ENCODE measurements at places on chromosomes 7 and 10.

GRCh38 chr10:18157881-18158280 lies 17.7 kb downstream of the CACNB2 start:
- DNase-seq, result no peak

GRCh38 chr7:15033039-15033438 lies 130.5 kb upstream of the DGKB start:
- no peak for DNase-seq

- DNase-seq, result no peak
Observed at GRCh38 chr7:49060743-49061142, 136.4 kb downstream of the CDC14C start.

GRCh38 chr10:74544106-74544505 lies 282.3 kb upstream of the KAT6B start:
- no peak for DNase-seq

- peak; percentile 11 for DNase-seq
Observed at GRCh38 chr10:69957886-69958555, 94.6 kb upstream of the MACROH2A2 start.

- no peak for DNase-seq
Observed at GRCh38 chr10:114615600-114616007, 42.5 kb downstream of the ABLIM1 start.

- no peak for DNase-seq
Observed at GRCh38 chr7:116770941-116771340, 91.4 kb upstream of the CAPZA2 start.

DNA sequence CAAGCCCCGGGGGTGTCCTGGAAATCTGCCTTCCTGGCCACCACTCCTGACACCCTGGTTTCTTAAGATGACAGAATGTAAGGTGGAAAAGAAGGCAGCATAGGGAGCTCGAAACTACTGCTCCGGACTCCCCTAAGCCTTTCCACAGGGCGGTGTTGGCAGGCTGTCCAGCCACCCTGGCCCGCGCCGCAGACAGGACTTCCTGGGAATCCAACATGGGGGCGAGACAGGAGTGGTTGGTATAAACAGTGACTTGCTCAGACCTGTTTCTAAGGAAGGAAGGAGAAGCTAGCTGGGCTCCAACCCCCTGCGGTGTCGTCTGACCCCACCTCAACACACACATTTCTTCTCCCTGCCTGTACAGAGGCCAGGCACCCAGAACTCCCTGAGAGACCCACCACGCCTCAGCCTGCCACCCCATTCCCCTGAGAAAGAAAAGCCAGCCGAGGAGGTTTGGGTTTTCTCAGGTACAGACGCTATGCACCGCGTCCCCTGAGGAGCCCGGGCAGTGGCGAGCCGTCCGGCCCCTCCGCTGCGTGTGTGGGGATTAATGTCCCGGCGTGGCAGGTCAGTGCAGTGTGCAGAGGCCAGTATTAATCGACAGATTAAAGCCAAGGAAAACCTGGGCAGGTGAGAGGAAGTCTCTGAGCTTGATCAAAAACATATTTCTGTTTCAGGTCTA lies 349.6 kb upstream of the MKI67 start:
- no peak for DNase-seq

DNA sequence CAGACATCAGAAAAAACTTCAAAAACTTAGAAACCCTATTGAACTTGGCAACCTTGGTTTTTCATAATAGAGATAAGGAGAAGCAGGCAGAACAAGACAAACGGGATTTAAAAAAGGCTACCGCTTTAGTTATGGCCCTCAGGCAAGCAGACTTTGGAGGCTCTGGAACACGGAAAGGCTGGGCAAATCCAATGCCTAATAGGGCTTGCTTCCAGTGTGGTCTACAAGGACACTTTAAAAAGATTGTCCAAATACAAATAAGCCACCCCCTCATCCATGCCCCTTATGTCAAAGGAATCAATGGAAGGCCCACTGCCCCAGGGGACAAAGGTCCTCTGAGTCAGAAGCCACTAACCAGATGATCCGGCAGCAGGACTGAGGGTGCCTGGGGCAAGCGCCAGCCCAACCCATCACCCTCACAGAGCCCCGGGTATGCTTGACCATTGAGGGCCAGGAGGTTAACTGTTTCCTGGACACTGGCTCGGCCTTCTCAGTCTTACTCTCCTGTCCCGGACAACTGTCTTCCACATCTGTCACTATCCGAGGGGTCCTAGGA lies 115.3 kb downstream of the NRCAM start:
- no peak for DNase-seq

GRCh38 chr7:13829914-13830900 lies 159.3 kb downstream of the ETV1 start:
- no peak for DNase-seq

GRCh38 chr7:1596181-1597043 lies 26.6 kb upstream of the PSMG3 start:
- DNase-seq, result no peak

- no peak for DNase-seq
Observed at GRCh38 chr7:151662251-151662826, 142.6 kb upstream of the RHEB start.

DNA sequence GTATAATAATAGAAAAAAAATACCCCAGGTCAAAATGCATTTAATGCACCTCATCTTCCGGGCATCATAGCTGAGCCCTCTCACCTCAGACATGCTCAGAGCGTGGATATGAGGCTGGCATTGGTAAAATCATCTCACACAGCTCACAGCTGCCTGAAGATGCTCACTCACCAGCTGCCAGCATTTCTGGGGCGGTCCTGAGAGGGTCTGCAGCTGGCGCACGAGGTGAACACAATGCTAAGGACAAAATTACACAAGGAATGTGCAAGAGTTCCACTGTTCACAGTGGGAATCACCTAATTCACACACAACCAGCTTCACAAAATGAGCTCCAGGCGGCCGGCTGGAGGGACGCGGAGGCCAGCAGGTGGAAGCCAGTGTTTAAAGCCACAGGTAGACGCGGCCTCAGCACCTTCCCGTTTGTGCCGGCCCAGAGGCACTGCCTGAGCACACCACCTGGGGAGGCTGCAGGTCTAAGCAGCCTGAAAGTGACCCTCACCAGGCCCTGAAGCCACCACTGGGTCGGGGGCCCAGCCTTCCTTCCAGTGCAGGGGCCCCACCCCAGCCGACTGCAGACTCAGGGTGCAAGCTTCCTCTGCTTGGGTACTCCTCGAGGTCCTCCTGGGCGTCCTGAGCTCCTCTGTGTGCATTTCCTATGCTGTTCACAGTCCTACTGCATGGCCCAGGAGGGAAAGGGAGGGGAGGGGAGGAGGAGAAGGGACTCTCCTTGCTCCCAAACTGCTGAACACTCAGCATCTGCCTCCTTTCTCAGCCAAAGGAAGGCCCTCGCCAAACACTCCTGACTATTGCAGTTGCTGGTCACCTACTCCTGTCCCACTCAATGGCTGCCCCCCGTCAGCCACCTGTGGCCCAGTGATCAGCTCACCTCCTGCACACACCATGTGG lies 61.2 kb upstream of the FAM20C start:
- no peak for DNase-seq

DNA sequence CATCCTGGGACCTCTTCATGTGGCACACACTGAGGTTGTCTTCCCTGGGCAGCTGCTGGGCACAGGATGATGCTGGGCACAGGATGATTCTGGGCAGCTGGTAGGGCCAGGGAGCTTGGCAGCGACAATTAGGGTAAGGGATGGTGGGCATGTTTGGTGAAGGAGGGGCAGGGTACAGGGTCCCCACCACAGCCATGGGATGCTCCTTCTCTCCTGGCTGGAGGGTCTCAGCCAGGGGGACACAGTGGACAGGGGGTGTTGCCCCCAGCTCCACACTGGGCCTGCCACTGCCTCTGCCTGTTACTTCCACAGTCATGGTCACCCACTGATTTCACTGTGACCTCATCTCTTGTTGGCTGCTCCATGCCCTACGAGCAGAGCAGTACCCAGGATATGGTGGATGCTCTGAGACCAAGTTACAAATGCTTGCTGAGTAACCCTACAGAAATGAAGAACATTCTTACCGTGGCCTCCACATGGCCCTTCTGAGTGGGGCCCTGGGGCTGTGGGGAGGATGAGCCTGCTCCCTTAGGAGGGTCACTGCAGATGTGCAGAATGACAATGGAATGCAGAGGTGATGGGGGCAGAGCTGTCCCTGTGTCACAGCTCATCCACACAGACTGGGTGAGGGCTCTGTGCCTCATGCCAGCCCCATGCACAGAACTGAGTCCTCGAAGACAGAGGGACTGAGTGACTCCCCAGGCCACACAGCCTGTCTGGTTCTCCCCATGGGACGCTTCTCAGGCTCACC lies 28.4 kb upstream of the RET start:
- DNase-seq, result no peak

DNA sequence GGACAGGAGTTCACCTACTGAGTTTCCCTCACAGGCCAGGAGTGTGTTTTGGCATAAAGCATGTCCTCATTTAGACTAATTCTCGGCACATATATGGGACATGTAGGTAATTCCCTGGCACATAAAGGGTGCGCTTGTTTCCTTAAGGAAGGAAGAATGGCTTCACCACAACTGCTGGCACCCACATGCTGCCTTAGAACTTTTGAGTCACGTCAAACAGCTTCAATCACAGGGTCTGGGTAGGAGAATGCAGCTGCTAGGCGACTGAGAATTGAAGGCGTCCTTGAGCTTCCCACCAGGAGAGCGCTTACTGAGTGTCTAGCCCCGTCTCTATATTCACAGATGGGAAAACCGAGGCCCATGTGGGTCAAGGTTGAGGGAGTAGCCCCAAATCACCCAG lies 146.1 kb downstream of the CHN2 start:
- no peak for DNase-seq

Data from activated CD4-positive, alpha-beta T cell treated with anti-CD3 and anti-CD28 coated beads for 4 hours (primary cell).